Activated B cell treated with CpG ODN at 0.5 μM for 24 hours (primary cell): ENCODE measurements at places on chromosomes 1 and 21. TPM values are rescaled to one million over a fixed set of nuclear protein-coding genes. Genes with fewer than 3 reads are reported as not detected.

The HSD3B2 gene
- total RNA-seq: not detected in 2 replicates

The ITPKB gene
- 88.5 and 97.3 TPM in 2 replicates for total RNA-seq

GRCh38 chr21:43781846-43782245 lies 5.7 kb upstream of the CSTB start:
- H3K4me3 ChIP-seq: no peak overlapping the region
- no peak for DNase-seq
- no peak overlapping the region for H3K27ac ChIP-seq
- no peaks in the 10 kb centered on the region for H3K36me3 ChIP-seq
- peaks cover 10% of the 10 kb centered on the region for H3K4me1 ChIP-seq

GRCh38 chr1:101603726-101604125 lies 366.9 kb downstream of the S1PR1 start:
- no peaks in the 10 kb centered on the region for H3K36me3 ChIP-seq
- no peak for DNase-seq
- H3K27ac ChIP-seq: no peak overlapping the region
- H3K27me3 ChIP-seq: peaks cover 2% of the 10 kb centered on the region
- H3K4me3 ChIP-seq: no peak overlapping the region

DNA sequence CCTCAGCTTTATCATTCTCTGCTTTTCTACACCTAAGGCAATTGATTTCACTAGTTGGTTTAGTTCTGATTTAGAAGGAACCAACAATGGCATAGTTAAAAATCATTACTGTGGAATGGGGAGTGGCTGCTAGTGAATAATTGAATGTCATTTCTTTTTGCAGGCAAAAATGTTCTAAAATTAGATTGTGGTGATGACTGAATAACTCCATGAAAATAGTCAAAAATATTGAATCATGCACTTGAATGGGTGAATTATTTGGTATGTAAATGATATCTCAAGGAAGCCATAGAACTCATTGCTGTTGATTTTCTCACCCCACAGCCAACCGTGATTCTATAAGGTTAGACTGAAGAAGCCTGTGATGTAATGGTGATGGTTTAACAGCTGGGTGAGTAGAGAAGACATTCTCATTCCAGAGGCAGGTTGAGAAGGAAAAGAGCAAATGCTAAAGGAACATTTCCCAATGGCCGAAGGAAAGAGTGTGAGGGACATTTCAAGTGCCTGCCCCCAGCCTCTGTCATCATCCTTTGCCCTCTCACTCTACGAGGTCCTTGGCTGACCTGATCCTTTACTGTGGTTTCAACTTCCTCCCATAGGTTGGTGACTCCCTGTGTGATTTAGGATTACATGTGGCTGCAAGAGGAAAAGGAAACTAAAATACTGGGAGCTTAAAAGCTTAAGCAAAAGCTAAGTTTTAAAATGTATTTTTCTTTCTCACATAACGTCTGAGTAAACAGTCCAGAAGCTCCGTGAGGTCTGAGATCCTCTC lies 12.5 kb downstream of the OVAAL start:
- no peak overlapping the region for H3K4me3 ChIP-seq
- H3K27ac ChIP-seq: no peak overlapping the region
- H3K36me3 ChIP-seq: no peaks in the 10 kb centered on the region
- H3K27me3 ChIP-seq: peaks cover 16% of the 10 kb centered on the region
- no peak for DNase-seq
- H3K4me1 ChIP-seq: no peaks in the 10 kb centered on the region
